ENCODE measurements at places on chromosomes 12 and 14.

DNA sequence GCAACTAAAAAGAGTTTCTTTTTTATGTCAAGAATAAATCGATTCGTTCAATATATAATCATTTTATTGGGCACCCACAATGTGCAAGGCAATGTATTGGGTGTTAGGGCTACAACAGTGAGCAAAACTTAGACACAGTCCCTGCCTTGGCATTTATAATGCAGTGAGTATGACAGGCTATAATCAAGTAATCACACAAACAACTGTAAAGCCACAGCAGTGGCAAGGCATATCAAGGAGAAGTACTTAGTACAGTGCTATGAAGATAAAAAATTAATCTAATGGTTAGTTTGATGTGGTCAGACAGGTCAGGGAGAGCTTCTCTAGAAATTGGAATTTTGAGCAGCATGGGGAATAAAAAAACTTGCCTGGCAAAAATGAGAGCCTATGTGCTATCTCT, 39.5 kb upstream of the OTOGL start:
- DNase-seq: no peak

- no peak for DNase-seq
These were observed 24.1 kb upstream of the PELI2 start for GRCh38 chr14:56094076-56094475.

- DNase-seq: no peak
These were observed 150.9 kb upstream of the SLC16A7 start for GRCh38 chr12:59444932-59445331.

DNA sequence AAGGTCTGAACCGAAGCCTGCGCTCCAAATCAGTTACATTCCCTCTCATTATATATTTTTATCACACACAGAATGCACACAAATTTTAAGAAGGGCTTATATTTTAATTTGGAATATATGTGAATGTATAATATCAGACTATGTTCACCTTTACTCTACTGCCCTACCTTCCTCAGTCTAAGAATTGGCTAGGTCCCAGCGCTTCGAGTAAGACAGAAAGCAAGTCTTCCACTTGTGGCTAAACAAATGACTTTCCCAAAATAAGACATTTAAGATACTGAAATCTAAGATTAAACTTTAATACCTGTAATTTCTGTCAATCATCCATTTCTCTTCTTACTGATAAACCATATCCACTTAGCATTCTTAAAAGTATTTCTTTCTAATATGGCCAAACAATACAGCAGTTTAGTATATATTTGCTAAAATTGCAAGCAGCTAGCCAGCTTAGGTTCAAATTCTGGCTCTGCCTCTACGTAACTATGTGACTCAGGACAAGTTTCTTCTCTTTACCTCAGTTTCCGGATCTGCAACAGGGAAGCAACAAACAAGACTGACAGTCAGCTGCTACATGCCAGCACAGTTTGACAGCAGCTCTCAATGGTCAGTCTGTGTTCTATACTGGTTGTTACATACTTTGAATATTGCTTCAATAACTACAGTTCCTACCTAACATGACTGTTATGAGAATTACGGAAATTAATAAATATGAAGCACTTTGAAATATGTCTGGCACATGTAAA, 2.0 kb downstream of the INTS13 start:
- DNase-seq: no peak

GRCh38 chr14:69626132-69626500, 14.7 kb downstream of the SUSD6 start:
- DNase-seq: no peak
